CD4-positive, alpha-beta T cell (primary cell): ENCODE measurements at places on chromosomes 5 and 9.

DNA sequence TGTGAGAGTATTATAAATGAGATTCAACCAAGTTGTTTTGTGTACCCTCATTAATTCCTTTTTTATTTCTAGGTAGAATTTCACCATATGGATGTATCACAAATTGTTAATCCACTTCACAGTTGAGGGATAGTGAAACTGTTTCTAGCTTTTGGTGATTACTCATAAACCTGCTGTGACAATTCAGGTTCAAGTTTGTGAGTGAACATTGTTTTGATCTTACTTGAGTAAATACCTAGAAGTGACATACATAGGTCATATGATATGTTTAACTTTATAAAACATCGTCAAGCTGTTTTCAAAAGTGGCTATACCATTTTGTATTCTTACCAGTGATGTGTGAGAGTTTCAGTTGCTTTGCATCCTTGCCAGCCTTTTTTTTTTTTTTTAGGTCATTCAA, 112.9 kb downstream of the CAMK4 start:
- H3K4me3 ChIP-seq, result no peak overlapping the region
- H3K36me3 ChIP-seq, result no peaks in the 10 kb centered on the region
- DNase-seq, result no peak
- H3K4me1 ChIP-seq, result no peaks in the 10 kb centered on the region

DNA sequence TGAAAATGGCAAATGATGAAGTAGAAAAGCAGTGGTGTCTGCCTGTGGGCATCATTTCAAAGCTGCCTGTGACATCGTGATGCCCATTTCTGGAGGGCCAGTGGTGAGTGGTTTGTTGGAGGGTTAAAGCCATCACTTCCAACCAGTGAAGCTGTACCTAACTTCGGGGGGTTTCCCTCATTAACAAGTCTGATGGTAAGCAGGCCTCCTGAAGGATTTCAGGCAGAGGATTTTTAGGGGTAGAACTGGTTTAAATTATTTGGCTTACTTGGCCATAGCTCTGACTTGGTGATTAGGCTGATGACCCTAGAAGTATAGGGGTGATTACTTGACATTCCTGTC, 10.7 kb downstream of the TNFAIP8 start:
- no peaks in the 10 kb centered on the region for H3K27me3 ChIP-seq
- peak overlapping the region; percentile 32 for H3K27ac ChIP-seq
- peaks cover 71% of the 10 kb centered on the region for H3K4me1 ChIP-seq
- H3K36me3 ChIP-seq, result peaks cover 29% of the 10 kb centered on the region

DNA sequence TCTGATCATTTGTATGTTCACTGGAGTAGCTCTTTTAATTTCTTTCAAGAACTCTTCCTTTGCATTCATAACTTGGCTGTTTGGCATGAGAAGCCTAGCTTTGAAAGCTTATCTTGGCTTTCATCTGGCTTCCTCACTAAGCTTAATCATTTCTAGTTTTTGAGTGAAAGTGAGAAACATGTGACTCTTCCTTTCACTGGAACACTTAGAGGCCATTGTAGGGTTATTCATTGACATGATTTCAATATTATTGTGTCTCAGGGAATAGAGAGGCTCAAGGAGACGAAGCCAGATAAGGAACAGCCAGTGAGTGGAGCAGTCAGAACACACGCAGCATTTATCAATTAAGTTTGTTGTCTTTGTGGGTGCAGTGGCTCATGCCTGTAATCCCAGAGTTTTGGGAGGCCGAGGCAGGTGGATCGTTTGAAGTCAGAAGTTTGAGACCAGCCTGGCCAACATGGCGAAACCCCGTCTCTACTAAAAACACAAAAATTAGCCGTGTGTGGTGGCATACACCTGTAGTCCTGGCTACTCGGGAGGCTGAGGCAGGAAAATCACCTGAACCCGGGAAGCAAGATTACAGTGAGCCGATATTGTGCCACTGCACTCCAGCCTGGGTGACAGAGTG, 98.3 kb downstream of the UGCG start:
- H3K27me3 ChIP-seq, result no peaks in the 10 kb centered on the region
- H3K4me3 ChIP-seq, result no peak overlapping the region
- H3K4me1 ChIP-seq, result peaks cover 13% of the 10 kb centered on the region
- no peaks in the 10 kb centered on the region for H3K36me3 ChIP-seq
- H3K27ac ChIP-seq, result no peak overlapping the region
- DNase-seq, result no peak

DNA sequence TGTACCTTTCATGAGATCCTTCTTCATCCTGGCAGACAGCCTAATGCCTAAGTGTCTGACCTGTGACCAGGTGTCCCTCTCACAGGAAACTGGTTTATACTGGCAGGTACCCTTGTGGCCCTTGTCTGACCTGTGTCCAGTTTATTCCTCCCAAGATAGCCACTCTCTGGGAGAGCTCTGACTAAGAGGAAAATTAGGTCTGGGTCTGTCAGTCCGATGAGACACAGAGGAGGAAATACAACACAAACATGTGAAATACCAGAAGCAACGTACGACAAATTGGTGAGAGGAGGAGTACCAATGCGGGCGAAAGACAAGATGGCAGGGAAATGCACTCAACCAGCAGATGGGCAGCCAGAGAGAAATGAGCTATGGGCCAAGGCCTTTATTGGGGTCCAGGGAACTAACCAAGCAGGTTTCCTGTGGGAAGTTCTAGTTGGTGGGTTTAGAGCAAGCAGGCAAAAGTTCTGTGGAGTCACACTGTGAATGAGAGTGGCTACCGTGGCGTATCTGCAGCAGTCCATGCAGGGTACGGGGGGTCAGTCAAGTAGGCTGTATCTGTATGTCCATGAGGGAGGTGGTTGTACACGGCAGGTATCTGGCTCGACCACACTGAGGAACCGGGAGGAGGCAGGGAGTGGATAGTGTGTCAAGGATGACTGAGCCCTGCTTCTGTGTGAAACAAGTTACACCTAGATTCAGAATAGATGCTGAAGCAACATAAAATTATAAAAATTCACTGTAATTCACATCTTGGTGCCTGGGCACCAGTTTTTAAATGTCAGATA, 109.0 kb downstream of the MLLT3 start:
- no peaks in the 10 kb centered on the region for H3K27me3 ChIP-seq
- H3K4me1 ChIP-seq, result peaks cover 34% of the 10 kb centered on the region
- no peak overlapping the region for H3K4me3 ChIP-seq
- H3K36me3 ChIP-seq, result no peaks in the 10 kb centered on the region
- no peak overlapping the region for H3K27ac ChIP-seq

- no peak overlapping the region for H3K4me3 ChIP-seq
- H3K4me1 ChIP-seq, result no peaks in the 10 kb centered on the region
- peaks cover 3% of the 10 kb centered on the region for H3K27me3 ChIP-seq
Measured at GRCh38 chr9:138112090-138112748, 234.6 kb downstream of the CACNA1B start.

- DNase-seq, result no peak
- peaks cover 2% of the 10 kb centered on the region for H3K27me3 ChIP-seq
Measured at GRCh38 chr9:2235623-2236022, 220.5 kb downstream of the SMARCA2 start.

GRCh38 chr5:178417391-178417811, 172.8 kb downstream of the COL23A1 start:
- H3K36me3 ChIP-seq, result no peaks in the 10 kb centered on the region
- H3K4me3 ChIP-seq, result no peak overlapping the region
- no peak for DNase-seq
- no peaks in the 10 kb centered on the region for H3K4me1 ChIP-seq
- peaks cover 5% of the 10 kb centered on the region for H3K27me3 ChIP-seq

DNA sequence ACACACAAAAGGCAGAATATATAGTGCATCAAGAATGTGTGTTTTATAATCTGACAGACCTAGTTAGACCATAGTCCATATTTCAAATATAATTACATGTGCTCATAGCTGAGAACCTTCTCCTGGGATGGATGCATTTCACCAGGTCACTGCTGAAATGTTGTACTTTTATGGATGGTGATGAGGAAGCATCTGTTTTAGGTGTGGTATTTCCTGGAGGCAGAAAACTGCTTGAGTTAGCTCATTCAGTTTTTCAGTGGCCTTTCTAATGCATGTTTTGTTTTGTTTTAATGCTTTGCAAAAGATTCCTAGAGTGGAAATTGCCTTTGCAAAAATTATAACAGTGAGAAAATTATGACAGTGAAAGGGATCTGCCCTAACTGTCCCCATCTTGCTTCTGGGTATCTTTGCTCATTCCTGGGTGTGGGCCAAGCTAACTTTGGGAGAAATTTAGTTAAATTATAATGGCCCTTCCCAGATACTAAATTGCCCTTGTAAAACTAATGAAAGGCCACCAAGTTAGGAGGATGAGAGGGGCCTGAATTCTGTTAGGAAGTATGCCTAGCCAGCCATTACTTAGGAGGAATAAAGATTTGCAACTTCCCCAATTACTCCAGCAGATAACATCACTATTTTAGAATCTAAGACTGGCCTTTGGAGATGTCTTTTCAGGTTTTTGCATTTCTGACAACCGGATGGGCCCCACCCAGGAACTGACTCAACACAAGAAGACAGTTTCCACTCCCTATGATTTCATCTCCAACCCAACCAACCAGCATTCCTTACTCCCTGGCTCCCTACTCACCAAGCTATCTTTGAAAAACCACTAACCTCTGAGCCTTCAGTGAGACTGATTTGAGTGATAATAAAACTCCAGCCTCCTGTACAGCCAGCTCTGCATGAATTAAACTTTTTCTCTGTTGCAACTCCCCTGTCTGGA, 7.0 kb upstream of the IL12B start:
- peaks cover 57% of the 10 kb centered on the region for H3K4me1 ChIP-seq
- no peaks in the 10 kb centered on the region for H3K27me3 ChIP-seq
- H3K4me3 ChIP-seq, result no peak overlapping the region
- peak overlapping the region; percentile 64 for H3K27ac ChIP-seq
- H3K36me3 ChIP-seq, result no peaks in the 10 kb centered on the region
- peak; percentile 54 for DNase-seq

- no peak overlapping the region for H3K4me3 ChIP-seq
- H3K36me3 ChIP-seq, result no peaks in the 10 kb centered on the region
- no peaks in the 10 kb centered on the region for H3K27me3 ChIP-seq
- H3K4me1 ChIP-seq, result no peaks in the 10 kb centered on the region
Measured at GRCh38 chr5:98540056-98540455, 233.4 kb upstream of the RGMB start.

GRCh38 chr5:80920333-80920732, 39.8 kb upstream of the RASGRF2 start:
- no peak overlapping the region for H3K4me3 ChIP-seq
- H3K36me3 ChIP-seq, result no peaks in the 10 kb centered on the region
- no peaks in the 10 kb centered on the region for H3K4me1 ChIP-seq
- DNase-seq, result no peak
- no peaks in the 10 kb centered on the region for H3K27me3 ChIP-seq
- no peak overlapping the region for H3K27ac ChIP-seq

DNA sequence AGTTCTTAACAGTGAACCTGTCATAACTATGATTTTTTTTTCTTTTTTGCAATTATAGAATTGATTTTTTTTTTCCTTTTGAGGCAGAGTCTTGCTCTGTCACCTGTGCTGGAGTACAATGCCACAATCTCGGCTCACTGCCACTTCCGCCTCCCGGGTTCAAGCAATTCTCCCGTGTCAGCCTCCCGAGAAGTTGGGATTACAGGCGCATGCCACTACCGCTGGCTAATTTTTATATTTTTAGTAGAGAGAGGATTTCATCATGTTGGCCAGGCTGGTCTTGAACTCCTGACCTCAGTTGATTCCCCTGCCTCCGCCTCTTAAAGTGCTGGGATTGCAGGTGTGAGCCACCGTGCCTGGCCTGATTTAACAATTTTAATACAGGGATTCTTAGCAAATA, 21.4 kb downstream of the UGCG start:
- peaks cover 20% of the 10 kb centered on the region for H3K4me1 ChIP-seq
- no peak overlapping the region for H3K4me3 ChIP-seq
- H3K36me3 ChIP-seq, result peaks cover 28% of the 10 kb centered on the region
- H3K27ac ChIP-seq, result no peak overlapping the region

GRCh38 chr9:37963936-37964739, 60.2 kb upstream of the SLC25A51 start:
- H3K4me1 ChIP-seq, result no peaks in the 10 kb centered on the region
- H3K27ac ChIP-seq, result no peak overlapping the region
- no peaks in the 10 kb centered on the region for H3K36me3 ChIP-seq
- H3K27me3 ChIP-seq, result no peaks in the 10 kb centered on the region

DNA sequence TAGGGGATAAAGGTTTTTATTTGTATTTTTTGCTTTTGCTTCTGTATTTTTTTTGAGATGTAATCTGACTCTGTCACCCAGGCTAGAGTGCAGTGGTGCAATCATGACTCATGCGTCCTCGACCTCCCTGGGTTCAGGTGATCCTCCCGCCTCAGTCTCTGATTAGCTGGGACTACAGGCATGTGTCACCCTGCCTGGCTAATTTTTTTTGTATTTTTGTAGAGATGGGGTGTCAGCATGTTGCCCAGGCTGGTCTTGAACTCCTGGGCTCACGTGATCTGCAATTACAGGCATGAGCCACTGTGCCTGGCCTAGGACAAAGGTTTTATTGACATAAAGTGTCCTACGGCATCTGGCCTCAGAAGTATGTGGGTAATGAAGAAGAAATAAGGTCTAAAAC, 297.1 kb upstream of the C9orf72 start:
- no peak overlapping the region for H3K4me3 ChIP-seq
- H3K27me3 ChIP-seq, result no peaks in the 10 kb centered on the region
- no peak for DNase-seq
- H3K4me1 ChIP-seq, result no peaks in the 10 kb centered on the region

DNA sequence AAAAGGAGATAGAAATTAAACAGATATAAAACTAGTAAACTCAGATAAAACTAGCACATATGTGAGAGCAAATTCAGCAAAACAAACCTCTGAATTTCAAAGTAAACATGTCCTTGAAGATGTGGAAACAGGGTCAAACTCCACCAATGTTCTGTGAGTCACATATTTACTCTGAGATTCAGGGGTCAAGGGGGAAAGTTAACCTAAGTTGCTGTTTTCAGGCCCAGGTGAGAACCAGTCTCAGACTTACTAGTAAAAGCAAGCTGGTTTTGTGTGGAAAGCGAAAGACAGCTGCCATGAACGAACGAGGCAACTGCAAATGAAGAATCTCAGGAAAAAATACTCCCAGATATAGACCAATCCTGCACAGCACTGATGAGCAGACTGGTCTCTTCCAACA, 29.0 kb downstream of the PSMB7 start:
- no peak overlapping the region for H3K27ac ChIP-seq
- no peak for DNase-seq
- no peak overlapping the region for H3K4me3 ChIP-seq
- peaks cover 6% of the 10 kb centered on the region for H3K4me1 ChIP-seq
- peaks cover 30% of the 10 kb centered on the region for H3K36me3 ChIP-seq

- peaks cover 18% of the 10 kb centered on the region for H3K4me1 ChIP-seq
- H3K4me3 ChIP-seq, result no peak overlapping the region
- no peaks in the 10 kb centered on the region for H3K36me3 ChIP-seq
- H3K27ac ChIP-seq, result no peak overlapping the region
- H3K27me3 ChIP-seq, result no peaks in the 10 kb centered on the region
Measured at GRCh38 chr9:33852216-33852826, 35.4 kb downstream of the UBE2R2 start.
